SW480 (cell line): ENCODE measurements at places on chromosomes 3 and 15.

- no peak for DNase-seq
Measured at GRCh38 chr15:86164232-86164898, 84.7 kb downstream of the AGBL1 start.

- peak; percentile 45 for DNase-seq
Measured at GRCh38 chr15:71011503-71012155, 103.6 kb upstream of the THSD4 start.

GRCh38 chr3:9777694-9778021 lies 7.9 kb upstream of the CAMK1 start:
- no peak for DNase-seq

- no peak for DNase-seq
Measured at GRCh38 chr15:76344893-76345582, 8.5 kb downstream of the ISL2 start.

DNA sequence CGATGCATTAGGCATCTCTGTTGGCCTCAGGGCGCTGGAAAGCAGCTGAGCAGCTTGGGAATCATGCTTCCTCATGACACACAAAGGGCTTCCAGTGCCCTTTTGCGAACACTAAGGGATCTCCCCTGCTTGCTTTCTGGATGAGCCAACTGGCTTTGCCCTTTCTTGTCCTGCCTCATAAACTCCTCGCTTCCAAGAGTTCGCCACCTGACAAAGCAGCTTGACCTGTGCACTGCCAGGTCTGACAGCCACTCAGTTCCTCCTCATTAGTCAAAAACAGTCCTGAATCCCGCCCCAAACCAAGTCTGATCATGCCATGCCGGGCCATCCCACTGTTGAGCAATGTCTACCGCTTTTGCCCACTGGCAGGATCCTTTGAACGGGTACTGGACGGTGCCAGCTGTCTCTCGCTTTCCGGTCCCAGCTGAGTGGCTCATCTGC lies 265.4 kb upstream of the LYSMD4 start:
- DNase-seq, result no peak

- DNase-seq, result peak; percentile 63
Measured at GRCh38 chr3:150407808-150408220, 284 bp upstream of the TSC22D2 start.

DNA sequence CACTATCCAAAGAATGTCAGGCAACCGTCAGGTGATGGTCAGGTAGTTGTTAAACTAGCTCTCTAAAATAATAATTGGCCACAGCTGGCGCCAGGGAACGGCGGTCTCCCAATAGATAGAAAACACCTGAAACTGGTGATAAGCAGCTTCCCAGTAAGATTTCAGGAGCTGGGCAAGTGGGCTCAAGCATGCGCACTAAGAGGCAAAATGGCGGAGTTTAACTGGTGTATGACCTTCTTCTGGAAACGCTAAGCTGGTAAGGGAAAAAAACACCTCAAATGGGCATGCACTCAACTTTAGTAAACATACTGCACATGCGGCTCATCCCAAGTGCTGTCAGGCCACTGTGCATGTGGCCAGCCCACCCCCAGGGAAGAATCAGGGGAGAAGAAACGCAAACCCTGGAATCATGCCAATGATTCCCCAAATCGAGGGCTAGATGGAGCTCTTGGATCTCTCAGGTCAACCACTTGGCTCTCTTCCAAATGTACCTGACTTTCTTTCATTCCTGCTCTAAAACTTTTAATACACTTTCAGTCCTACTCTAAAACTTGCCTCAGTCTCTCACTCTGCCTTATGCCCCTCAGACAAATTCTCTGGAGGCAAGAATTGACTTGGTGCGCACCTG lies 195.0 kb downstream of the ZNF621 start:
- DNase-seq, result peak; percentile 46

GRCh38 chr3:171429635-171430034 lies 30.6 kb downstream of the TNIK start:
- peak; percentile 8 for DNase-seq

- no peak for DNase-seq
Measured at GRCh38 chr3:78937475-78937874, 830.3 kb downstream of the ROBO1 start.

GRCh38 chr3:171465763-171466162 lies 5.6 kb upstream of the TNIK start:
- DNase-seq, result no peak

- no peak for DNase-seq
Measured at GRCh38 chr3:30449290-30449632, 157.1 kb upstream of the TGFBR2 start.

DNA sequence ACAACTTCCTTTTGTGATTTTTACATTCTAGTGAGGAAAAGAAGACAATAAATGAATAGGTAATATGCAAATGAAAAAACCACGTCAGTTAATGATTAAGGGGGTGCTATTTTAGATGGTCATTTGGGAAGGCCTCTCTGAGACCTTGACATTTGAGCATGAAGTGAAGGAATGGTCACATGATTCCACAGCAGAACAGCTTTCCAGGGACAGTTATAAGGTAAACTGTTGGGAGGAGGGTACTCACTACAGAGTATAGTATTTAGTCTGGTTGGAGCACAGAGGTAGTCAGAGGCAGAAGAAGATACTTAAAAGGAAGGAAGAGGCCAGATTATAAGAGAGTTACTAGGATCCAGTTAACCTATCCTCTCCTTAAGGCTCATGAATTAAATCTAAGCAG lies 246.5 kb downstream of the STAG1 start:
- DNase-seq, result no peak

DNA sequence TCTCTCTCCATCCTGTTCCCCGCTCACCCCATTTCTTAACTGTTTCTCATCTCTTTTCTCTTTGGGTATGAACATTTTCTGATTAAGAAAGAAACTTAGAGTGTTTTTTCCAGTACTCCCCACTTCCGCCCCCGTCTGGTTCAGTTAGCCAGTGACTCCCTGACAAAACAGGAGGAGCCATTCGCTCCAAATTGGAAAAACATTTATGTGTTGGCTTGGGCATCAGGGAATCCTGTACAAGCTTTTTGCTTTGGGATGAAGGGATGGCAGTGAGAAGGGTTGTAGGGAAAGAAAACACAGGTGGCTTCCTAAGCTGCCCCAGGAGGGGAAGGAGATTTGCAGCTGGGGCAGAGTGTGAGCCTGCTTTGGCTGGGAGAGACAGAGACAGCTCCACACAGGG lies 47.0 kb downstream of the BOC start:
- no peak for DNase-seq

DNA sequence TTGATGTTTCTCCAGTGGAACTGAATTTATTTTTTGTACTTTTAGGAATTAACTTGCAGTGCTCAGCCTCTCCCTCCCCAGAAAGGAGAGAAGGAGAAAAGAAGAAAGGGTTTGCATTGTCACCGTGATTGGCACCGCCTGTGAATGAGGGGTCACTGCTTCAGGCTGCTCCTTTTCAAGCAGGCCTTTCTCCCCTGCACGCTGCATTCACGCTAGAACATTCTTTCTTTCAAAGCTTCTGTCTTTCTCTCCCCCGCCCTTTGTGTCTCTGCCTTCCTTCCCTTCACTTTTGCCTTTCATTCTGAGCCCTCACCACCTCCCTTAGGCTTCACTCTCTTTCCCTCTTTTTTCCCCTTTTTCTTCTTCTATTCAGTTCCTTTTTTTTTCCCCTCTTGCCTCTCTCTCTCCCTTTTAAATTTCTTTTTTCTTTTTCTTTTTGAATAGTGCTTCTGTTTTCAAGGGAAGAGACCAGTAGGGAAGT lies 42.4 kb downstream of the ZNF710 start:
- no peak for DNase-seq

DNA sequence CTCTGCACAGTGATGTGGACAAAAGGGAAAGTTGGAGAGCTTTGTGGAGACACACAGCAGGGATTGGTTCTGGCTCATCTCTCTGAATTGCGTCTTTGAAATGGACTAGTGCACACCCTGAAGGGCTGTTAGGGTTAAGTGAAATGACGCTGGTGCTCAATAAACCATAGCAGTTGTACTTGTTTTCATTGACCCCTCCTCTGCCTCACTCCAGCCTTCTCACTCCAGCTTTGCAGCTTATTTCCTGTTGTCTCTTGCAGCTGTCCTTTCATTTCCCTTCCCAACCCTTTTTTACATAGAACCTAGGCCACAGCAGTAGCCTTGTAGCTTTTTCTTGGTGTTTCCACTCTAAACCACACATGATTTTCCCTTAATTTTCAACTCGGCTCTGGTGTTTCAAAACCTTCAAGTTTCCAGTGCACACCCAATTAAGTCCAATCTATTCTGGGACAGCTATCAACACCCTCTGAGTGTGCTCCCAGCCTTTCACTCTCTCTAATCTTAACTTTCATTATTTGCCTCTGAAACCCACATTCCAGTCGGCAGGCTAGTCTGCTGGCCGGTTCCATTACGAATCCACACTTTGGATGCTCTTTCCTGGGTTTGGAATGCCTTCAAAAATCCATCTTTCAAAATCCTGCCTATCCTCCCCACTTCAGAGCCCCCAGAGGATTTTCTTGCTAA lies 6.4 kb downstream of the C3orf52 start:
- no peak for DNase-seq

- DNase-seq, result no peak
Measured at GRCh38 chr15:84727429-84727828, 11.5 kb upstream of the SEC11A start.

- DNase-seq, result no peak
Measured at GRCh38 chr3:71763426-71763825, 9.8 kb downstream of the GPR27 start.

- no peak for DNase-seq
Measured at GRCh38 chr15:75030023-75030413, 6.6 kb downstream of the PPCDC start.

GRCh38 chr15:96245252-96245651 lies 85.2 kb upstream of the NR2F2 start:
- no peak for DNase-seq

GRCh38 chr15:78105476-78106241 lies 13.3 kb downstream of the SH2D7 start:
- DNase-seq, result peak; percentile 46

DNA sequence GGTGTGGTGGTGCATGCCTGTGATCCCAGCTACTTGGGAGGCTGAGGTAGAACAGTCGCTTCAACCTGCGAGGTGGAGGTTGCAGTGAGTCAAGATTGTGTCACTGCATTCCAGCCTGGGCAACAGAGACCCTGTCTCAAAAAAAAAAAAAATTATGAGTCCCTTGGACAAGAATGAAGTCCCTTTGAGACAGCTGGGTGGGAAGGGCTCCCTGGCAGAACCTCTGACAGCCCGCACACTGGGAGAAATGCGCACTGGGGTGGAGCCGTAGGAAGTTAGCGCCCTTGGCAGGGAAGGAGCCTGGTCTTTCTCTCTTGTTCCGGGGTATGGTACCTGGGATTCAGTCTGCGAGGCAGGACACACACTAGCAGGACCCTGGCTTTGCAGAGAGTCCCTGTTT lies 51.4 kb downstream of the SLC30A4 start:
- no peak for DNase-seq

DNA sequence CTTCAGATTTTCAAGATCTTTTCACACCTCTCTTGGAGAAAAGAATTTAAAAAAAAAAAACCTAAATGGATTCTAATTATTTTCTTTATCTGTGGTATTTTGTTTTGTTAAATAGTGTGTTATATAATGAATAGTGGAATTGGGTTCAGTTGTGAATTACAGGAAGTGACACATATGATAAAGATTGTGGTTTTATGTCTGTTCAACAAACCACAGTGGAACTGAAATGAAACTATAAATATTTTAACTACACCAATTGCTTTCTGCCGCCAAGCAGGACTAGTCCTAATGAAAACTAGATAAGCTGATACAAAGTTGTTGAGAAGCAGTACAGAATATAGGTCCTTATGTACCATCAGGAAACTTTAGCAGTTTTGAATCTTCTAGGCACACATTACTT lies 121.6 kb downstream of the UBE2E2 start:
- DNase-seq, result peak; percentile 36

- DNase-seq, result no peak
Measured at GRCh38 chr3:188006726-188007393, 147.1 kb upstream of the LPP start.

DNA sequence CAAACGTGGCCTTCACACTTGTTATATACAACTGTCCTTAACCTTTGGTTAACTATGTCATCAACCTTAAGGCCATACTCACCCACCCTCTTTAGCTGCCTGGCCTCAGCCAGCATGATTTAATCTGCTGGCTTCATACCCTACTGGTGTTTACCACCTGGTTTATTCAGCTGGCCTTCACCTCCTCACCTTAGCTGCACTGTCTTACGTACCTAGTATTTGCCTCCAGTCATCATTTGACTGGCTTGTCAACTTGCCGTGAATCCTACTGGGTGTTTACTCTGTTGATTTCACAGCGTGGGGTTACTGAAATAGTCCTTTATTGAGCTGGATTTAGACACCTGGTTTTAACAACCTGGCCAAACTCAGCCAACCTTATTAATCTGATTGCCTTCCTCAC lies 102.8 kb downstream of the IL12A start:
- no peak for DNase-seq

GRCh38 chr3:194832346-194833104 lies 146.8 kb downstream of the FAM43A start:
- DNase-seq, result no peak

DNA sequence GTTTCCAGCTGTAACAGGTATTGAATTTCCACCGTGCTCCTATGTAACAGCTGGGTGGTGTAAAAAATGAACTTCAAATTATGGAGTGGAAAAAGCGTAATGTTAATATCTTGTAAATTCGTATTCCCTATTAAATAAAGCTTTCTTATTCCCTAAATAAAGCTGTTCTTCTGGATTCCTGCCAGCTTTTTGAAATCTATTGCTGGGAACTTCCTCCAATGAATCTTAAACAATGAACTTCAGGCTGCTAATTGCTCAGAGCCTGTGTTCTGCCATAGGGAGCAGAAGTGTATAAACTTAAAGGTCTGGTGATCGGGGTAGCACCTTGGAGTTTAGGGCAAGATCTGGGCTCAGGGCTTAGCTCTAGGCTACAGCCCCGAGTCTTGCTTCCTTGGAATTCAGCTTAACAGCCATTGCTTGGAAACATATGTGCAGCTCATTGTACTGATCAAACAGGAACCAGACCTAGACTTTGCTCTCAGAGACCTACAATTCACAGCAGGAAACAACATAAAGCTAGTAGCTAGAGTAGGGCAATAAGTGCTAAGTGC lies 1.4 kb downstream of the ARL14 start:
- no peak for DNase-seq

GRCh38 chr15:25850154-25851111 lies 12.7 kb downstream of the ATP10A start:
- DNase-seq, result peak; percentile 78

GRCh38 chr3:3685721-3686120 lies 113.5 kb upstream of the LRRN1 start:
- DNase-seq, result no peak
